ENCODE measurements at places on chromosomes 12 and 14.

DNA sequence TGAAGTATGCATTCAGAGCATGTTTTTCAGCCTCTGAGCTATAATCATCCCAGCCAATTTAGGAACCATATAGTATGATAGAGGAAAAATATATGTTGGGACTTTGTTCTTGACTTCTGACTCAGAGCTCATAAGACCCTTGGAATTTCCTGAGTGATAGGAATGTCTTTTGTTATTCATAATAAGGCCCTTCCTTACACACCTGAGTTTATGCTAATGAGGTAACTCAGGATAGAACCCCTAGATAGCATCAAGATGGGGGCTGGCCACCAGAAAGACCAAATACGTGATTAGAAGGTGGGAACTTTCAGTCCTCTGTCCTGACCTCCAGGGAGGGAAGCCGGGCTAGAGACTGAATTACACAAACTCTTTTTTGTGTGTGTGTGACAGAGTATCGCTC is 32.4 kb upstream of the PLEK2 start:
- DNase-seq = no peak

GRCh38 chr12:75825686-75826085 is 205.9 kb downstream of the PHLDA1 start:
- DNase-seq = no peak

- no peak for DNase-seq
Measured at GRCh38 chr12:16112612-16113560, 164.6 kb downstream of the SLC15A5 start.

GRCh38 chr12:82758749-82759330 is 72.1 kb downstream of the TMTC2 start:
- no peak for DNase-seq

- DNase-seq = no peak
Measured at GRCh38 chr12:97313471-97314190, 149.0 kb upstream of the RMST start.

DNA sequence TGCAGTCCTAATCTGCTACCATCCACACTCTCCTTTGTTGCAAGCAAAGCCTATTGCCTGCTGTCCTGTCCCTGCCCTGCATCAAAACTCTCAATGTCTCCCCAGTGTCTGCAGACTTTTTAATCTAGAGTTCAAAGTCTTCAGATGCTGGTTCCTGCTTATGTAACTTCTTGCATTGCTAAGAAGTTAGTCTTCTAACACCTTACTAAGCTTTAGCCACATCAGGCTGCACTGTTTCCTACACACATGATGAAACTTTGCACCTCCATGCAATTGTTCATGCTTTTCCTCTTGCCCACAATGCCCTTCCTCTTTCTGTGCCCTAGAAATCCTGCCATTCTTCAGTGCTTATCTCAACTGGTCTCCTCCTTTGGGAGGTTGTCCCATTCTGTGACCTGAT is 16.2 kb upstream of the DICER1 start:
- no peak for DNase-seq

DNA sequence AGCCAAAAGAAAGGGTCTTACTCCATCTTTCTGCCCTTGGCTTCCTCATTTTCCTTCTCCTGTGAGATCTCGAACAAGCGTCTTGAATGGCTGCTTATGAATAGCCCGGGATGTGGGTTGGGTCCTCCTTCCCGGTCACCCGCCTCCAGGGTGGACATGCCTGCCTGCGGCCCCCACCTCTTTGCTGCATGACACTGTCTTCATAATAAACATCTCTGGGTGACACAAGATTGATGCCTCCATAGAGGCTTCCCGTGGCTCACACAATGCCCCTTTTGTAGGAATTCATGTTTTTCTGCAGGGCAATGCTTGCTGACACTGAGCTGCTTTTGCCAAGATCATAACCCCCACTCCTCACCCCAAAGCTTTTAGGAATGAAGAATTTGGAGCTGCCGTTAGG is 125.9 kb downstream of the ZNF664 start:
- peak; percentile 17 for DNase-seq

GRCh38 chr14:94775091-94775870 is 5.4 kb upstream of the GSC start:
- DNase-seq = no peak

DNA sequence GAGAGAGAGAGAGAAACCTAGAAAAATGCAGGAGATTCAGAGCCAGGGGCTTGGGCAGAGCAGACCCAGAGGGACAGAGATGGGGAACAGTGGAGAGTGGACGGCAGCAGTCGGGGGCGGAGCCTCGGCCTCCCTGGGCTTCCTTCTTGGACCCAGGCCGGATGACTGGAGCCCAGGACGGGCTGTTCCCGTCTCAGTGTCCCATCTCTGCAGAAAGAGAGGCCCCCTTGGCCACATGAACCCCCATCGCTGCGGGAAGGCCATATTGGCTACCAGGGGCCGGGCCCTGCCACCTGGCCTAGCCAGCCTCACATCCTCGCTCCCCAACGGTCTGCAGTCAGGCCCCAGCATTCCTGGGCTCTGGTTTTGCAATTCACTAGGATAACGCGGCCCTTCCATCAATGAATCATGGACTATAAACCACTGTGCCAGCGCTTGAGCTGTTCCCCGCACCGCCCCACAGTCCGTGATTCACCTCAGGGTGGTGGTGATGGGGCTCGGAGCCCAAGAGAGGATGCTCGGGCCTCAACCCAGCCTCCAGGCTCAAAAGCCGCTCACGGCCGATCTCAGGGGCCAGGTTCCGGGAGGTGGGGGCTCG is 116.5 kb downstream of the RFLNA start:
- DNase-seq = no peak

- DNase-seq = no peak
Measured at GRCh38 chr12:110117956-110118685, 6.0 kb upstream of the IFT81 start.

GRCh38 chr14:26187996-26188620 is 409.7 kb downstream of the NOVA1 start:
- no peak for DNase-seq

- no peak for DNase-seq
Measured at GRCh38 chr14:69376439-69376838, 21.7 kb downstream of the ERH start.

DNA sequence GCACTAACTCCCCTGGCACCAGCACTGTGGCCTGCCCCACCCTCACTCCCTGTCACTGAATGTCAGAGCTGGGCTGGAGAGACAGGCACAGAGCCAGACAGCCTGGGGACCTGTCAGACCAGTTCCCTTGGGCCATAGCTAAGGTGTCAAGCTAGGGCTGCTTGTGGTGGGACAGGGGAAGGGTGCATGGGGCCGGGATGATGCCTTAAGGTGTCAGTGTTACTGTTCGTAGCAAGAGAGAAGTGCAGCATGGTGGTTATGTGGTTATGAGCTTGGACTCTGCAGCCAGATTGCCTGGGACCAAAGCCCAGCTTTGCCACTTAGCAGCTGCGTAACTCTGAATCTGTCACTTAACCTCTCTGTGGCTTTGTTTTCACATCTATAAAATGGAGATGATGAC is 3.8 kb downstream of the RAPGEF3 start:
- DNase-seq = no peak

DNA sequence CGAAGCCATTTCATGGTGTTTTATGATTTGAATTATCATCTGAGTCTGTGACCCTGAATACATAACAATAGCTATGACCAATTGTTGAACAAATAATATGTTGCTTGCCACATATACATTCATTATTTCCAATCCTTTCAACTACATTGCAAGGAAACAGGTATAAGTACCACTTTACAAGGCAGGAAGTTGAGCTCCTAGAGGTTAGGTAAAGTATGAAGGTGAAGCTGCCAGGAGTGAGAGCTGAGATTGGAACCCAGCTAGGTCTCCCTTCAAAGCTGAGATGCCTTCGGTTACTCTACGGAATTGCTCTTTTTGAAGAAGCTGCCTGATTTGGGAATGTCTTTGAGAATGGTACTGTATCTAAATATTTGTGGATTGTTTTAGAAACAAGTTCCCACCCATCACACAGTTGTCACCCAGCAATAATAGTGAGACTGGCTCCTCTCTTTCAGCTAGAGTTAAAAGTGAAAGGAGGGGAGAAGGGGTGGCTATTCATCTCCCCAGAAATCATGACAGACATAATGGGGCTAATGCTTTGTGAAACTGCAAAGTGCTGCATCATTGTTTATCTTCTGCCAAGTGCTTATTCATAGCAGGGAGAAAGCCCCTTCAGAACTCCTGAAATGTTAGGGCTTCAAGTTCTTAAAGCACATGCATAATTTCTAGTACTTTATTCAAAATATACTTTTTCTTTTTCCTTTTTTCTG is 75.9 kb upstream of the AMIGO2 start:
- no peak for DNase-seq

DNA sequence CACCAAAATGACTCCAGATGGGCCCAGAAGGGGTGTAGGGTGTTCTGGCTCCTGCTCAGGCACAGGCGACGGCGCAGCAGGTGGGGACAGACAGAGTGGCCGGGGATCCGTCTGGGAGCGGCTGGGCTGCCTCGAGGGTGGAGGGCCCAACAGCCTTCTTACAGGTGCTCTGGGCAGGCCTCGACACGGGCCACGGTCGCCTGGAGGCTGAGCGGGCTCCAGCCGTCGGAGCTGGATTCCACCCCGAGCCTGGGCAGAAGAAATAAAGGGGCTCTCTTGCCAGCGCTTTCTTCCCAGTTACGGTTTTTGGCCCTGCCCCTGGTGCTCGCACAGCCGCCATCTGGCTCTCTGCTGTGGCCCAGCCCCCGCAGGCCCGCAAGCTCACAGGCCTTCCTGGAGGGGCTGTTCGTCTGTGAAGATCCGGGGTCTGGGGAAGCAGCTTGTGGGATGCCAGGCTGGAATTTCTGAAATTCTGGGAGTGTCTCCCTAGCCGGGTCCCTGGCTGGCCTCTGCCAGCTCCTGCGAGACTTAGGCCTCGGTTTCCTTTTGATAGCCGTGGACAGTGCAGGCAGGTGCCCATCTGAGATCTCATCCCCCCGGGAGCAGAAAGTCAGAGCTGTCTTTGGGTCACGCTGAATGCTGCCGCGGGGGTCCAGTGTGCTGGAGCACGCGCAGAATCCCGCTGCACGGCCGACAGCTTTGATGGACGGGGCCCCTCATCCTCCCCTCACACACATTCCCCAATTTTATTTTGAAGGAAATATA is 122.7 kb downstream of the PAPOLA start:
- no peak for DNase-seq

GRCh38 chr12:121189131-121189530 is 20.8 kb upstream of the P2RX4 start:
- no peak for DNase-seq

DNA sequence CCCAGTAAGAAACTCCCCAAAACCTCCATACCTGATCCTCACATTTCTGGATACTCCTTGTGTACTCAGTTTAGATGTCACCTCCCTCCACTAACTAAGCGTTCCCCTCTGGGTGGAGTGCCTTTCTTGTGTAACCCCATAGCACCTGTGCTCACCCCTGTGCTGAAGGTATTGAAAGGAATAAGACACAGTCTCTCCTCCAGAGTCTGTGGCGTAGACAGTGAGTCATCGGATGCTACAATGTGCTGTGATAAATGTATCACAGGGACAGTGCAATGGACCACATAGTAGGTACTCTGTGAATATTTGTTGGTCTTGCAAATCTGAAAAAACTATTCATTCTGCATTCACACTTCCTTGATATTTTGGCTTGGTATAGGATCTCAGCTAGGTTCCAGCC is 30.8 kb downstream of the TSPAN9 start:
- no peak for DNase-seq

- no peak for DNase-seq
Measured at GRCh38 chr14:52059649-52060048, 9.2 kb downstream of the NID2 start.

DNA sequence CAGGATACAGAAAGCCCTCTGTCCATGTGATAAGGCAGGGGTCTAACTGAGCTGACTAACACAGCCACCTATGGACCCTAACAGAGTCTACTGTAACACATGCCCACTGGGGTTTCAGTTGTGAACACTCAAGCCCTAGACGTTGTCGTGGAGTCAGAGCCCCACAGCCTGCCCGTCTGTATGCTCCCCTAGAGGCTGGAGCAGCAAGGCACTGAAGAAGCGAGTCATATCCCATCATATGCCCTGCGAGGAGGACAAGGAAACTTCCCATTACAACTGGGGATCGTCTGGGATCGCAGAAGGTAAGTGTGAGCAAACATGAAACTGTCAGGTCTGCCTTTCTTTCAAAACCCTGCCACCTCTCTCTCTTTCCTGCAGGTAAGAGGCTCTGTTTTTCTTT is 138.1 kb downstream of the GPR65 start:
- no peak for DNase-seq

GRCh38 chr14:60163693-60164092 is 1.5 kb downstream of the DHRS7 start:
- no peak for DNase-seq

GRCh38 chr14:81385419-81385818 is 14.7 kb downstream of the STON2 start:
- no peak for DNase-seq

DNA sequence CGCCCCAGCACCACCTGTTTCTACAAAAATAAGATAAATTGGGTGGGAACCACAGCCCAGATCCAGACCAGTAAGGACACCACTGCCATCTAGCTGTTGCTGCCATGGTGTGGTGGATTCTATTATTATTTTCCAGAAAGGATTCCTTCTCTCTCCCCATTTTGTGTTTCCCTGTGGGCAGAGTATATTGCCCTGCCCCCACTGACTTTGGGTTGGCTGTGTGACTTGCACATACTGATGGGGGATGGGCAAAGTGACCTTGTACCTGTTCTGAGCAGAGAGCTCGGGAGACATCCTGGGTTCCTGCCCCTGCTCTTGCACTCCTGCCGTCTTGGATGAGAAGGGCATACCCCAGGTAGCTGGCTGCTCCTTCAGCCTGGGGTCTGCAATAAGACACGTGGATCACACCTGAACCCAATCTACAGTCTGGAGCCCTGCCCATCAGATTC is 24.3 kb downstream of the MOAP1 start:
- no peak for DNase-seq

DNA sequence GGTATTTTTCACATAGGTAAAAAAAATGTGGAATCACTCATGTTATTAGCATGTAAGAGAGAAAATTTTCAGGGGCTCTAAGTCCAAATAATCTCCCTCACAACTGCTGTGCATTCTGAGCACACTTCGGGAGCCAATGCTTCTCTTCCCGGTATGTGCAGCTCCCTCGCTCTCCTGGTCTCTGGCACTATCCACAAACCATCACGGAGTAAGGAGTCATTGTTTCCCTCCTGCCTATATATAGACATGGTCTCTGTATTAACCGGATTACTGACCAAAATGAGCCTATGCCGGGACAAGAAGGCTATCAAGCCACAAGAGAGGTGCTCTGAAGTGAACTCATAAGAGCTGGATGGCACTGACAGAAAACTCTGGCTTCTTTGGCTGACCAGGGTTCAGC is 13.4 kb downstream of the HECTD4 start:
- DNase-seq = no peak

GRCh38 chr14:51284241-51284640 is 44.2 kb downstream of the TMX1 start:
- DNase-seq = no peak

DNA sequence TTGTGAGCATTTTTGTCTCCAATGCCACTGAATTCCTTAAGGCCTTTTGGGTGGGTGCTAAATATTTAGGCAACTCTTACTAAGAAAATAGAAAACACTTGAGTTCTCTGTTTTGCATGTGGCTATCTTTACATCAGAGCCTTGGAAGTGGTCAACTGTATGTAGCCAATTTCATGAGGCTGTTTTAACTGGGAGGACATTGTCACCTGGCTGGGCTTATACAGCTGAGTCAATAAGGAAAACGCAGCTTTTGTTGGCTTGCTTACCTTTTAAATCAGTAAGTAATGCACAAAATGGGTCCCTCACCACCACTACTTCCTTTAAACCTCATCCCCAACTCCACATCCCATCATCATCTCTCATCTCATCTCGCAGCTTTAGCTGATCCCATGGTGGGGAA is 194.3 kb downstream of the RGS6 start:
- no peak for DNase-seq
